ENCODE measurements at places on chromosomes 7 and 10.
A peak's percentile ranks its signal among the peaks of the same experiment; 100 is the strongest.

DNA sequence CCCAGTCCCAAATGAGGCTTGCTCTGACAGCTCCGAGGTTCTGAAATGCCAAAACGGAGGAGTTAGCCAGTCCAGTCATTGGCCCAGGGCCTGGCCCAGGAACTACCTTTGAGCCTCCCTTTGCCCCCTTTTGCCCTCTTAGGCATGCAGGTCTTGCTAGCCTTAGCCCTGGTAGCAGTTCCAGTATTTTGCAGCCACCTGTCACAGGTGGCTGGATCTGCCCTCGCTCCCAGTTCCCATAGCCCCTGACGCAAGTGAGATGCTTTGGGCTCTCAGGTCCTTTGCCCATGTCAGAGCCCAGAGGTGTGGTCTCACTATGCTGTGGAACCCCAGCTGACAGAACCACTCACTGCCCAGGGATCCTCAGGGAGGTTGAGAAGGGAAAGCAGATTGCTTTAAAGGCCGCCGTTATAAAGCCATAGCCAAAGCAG is 42.0 kb downstream of the GPRIN2 start:
- DNase-seq = no peak

- no peak for DNase-seq
These were observed 196.1 kb upstream of the KLF14 start for GRCh38 chr7:130929896-130930659.

DNA sequence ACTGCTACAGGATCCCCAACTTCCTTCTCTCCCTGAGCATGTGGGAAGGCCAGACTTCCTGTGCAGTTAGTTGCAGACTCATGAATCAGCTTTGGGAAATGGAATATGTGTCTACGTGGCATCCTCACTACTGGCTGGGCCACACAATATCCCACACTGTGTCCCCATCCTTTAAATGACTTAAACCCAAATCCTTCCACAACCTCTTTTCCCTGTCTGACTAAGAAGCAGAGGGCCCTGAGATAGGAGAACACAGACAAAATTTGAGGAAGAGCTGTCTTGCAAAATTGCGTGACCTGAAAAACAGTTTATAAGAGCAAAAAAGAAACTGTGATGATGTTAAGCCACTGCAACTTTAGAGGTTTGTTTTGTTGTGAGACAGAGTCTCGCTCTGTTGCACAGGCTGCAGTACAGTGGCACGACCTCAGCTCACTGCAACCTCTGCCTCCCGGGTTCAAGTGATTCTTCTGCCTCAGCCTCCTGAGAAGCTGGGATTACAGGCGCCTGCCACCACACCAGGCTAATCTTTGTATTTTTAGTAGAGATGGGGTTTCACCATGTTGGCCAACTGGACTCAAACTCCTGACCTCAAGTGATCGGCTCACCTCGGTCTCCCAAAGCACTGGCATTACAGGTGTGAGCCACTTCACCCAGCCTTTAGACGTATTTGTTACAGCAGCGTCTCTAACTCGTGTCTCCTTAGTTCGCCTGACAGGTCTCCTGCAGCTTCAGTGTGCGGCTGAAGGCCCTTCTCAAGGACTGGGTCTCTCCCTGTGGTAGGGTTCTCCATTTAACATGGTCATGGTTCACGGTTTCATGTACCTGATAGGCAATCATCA is 46.9 kb upstream of the SFMBT2 start:
- DNase-seq = no peak

- no peak for DNase-seq
These were observed 6.0 kb downstream of the MUC12 start for GRCh38 chr7:100975371-100975821.

DNA sequence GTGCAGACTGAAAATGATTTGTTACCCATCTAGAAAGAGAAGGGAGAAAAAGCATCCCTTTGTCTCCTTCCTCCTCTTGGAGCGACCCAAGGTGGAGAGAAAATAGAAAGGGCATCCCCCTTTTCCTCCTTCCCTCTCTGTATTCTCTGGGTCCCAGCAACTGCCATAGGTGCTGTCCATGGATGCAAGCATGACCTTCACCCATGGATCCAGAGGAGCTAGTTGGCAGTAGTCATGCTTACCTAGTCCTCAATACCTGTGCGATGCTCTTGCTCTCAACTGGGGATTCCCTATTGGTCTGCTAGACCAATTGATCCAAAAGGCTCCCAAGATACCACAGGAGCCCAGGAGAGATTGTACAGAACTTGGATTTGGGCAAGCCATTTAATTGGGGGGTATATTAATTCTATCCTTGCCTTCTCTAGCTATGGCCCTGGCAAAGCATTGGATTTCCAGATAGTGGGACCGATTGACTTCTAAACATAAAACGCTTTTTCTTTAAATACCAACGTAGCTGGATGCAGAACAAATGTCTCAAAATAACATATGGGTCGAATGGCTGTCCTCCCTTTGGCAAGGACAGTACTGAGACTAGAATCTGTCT is 547.8 kb upstream of the IGFBP3 start:
- DNase-seq = no peak

DNA sequence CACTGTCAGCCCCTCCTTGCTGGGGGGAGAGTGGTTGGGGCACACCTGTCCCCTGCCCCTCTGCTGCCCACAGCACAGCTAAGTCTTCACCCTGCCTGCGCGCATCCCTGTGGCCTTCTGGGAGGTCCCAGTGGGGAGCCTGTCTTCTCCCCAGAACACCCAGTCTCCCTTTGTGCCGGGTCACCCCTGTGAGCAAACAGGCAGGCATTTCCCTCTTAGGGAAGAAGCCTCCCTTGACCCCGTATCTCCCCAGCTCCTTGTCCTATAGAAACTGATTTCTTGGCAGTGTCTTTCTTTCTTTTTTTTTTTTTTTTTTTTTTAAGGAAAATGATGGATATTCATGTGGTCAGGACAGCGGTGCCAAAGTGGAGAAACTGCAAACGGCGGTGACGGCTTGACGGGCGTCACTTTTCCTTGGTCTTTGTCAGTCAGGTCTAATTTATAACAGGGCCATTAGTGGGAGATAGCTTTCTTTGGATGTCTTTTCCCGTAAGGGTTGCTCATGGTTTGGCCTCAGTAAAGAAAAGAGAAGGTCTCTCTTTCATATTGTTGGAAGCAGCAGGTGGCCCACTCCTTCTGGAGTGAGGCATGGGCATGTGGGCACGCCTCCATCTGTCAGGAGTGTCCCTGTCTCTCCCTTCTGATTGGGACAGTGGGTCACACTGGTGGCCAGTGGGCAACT is 115.3 kb downstream of the NKX6-2 start:
- no peak for DNase-seq

GRCh38 chr7:54985426-54986330 is 33.1 kb upstream of the EGFR start:
- DNase-seq = no peak

GRCh38 chr7:1062296-1063294 is 18.2 kb downstream of the GPR146 start:
- no peak for DNase-seq

GRCh38 chr7:100366411-100367250 is 6.7 kb upstream of the PILRA start:
- DNase-seq = no peak

- no peak for DNase-seq
These were observed 78.1 kb upstream of the CYTH3 start for GRCh38 chr7:6350433-6351058.

GRCh38 chr7:16078076-16078952 is 343.0 kb downstream of the CRPPA start:
- peak; percentile 84 for DNase-seq

DNA sequence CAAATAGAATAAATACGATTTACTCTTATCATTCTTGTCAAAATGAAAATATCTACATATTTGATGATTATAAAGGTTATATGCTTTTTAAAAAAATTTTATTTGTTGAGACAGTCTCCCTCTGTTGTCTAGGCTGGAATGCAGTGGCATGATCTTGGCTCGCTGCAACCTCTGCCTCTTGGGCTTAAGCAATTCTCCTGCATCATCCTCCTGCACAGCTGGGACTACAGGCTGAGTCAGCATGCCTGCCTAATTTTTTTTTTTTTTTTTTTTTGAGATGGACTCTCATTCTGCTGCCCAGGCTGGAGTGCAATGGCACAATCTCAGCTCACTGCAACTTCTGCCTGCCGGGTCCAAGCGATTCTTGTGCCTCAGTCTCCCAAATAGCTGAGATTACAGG is 48.9 kb downstream of the PUS7 start:
- no peak for DNase-seq

- DNase-seq = no peak
These were observed 666 bp upstream of the MAP3K8 start for GRCh38 chr10:30433306-30433729.

- DNase-seq = no peak
These were observed 202.9 kb upstream of the TCERG1L start for GRCh38 chr10:131514454-131514853.

DNA sequence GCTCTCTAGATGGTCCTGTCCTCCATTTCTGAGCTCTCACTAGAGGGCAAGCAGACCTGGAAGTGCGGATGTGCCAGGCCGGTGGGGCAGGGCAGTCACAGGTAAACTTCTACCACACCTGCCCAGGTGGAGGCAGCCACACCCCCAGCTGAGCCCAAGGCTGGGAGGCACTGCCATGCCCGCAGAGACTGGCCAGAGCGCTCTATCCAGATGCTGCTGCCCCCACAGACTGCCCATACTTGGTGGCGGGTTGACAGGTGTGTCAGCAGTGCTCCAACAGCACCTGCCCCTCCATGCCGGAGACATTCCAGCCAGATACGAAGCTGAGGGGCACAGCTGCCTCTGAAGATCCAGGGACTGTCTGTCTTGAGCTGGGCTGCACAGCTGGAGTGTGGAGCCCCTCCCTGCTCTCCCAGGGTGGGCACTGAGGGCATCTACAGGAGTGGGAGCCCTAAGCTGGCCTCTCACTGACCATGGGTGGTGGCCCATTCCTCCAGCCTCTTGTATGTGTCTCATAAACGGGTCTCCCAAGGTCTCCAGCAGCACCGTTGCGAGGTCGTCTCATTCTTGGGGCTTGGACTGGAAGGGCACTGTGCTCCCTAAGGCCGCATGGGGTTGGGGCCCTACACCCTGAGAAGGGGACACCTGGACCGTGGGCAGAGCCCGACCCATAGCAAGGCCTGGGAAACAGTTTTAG is 38.2 kb upstream of the PPIF start:
- no peak for DNase-seq

DNA sequence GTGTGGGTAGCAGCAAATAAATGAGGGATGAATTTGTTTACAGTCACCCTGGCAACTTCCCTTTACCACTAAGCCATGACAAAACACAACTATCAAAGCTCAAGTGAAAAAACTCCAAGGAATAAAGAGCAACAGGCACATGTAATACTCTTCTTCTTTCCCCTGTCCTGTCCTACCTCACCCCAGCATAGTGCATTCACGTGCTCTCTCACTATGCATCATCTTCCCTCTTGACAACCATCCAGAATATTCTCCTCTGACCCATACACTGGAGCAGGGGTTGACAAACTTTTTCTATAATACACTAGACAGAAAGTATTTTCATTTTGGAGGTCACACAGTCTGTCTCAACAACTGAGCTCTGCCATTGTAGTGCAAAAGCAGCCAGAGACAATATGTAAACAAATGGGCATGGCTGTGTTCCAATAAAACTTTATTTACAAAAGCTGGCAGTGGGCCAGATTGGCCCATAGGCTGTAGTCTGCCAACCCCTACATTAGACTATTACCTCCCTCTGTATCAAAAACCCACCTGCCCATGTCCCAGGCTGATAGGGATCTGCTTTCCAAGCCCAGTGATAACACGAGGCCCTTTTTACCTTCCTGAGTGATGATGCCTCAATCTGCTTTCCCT is 354.5 kb downstream of the FGFR2 start:
- no peak for DNase-seq

DNA sequence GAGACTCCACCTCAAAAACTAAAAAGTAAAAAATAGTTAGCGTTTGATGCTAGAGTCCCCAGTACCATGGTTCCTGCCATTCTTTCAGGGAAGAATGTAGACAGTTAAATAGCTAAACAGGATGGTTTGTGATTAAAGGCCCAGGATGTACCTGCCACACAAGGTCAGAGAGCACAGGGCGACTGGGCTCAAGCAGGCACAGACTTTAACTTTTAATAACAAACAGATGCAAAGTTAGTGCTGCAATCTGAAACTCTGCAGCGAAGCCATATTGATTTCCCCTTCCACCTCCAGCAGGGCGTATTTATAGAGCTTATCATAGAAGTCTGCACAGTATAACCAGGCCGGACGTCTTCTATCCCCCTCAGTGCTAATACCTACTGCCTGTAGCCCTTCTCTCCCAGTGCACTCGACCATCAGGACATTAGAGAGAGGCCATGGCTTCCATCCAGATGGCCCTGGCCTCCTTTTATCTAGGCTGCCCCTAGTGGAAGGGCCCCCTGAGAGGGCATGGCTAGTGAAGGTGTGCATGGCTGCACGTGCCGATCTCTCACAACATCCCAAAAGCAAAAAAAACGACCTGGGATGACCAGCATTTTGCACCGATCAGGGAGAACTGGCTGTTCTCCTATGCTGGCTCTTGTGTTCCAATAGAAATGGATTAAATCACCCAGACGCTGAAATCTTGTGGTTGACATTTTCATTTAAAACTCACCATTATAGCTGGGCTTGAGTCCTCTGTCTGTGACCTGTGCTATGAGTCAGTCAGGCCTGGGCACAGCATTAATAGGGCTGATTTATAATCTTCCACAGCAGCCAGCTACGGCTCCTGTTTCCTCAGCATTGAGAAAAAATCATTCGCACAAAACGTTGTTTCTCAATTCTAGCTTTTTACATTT is 7.6 kb upstream of the BAG3 start:
- DNase-seq = no peak

- DNase-seq = no peak
These were observed 81.2 kb downstream of the ZNRF2 start for GRCh38 chr7:30365621-30366020.

GRCh38 chr7:128166603-128167041 is 74.5 kb upstream of the LEP start:
- peak; percentile 16 for DNase-seq

- DNase-seq = no peak
These were observed 285.6 kb upstream of the SORCS1 start for GRCh38 chr10:107450056-107450455.

- no peak for DNase-seq
These were observed 95.7 kb upstream of the EEPD1 start for GRCh38 chr7:36057323-36057722.

DNA sequence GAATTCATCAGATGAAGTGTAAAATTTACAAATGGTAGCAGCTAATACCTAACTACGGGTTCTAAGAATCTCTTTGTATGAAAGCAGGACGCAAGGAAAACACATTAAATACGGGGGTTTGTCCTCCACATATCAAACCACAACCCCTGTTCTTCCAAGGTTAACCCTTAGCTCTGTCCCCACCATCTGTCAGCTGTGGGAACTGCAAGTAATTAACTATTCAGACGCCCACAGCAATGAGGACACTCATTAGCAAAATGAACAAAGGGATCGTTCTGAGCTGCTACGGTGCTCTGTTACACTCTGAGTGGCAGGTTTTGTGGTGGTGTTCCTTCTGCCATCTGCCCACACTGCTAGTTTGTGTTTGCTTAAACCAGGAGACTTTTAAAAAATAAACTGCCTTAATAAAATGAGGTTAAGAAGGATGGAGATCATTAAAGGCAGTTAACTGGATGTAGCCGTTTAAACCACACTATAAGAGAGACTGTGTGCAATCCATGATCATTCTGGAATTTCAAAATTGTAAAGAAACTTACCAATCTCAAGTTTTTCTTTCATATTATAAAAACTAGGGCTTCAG is 51.4 kb downstream of the C10orf67 start:
- DNase-seq = peak; percentile 40

Data from NCI-H1092 treated with DMSO at 0.1 percent for 48 hours (cell line).